ENCODE measurements at places on chromosomes 2 and 18. TPM values are rescaled to one million over a fixed set of nuclear protein-coding genes. Genes with fewer than 3 reads are reported as not detected.

Gene ERBB4
- 1.0 TPM for total RNA-seq

GRCh38 chr2:68908392-68908970, 37.3 kb upstream of the BMP10 start:
- no peaks in the 10 kb centered on the region for H3K36me3 ChIP-seq
- peak; percentile 77 for DNase-seq
- no peaks in the 10 kb centered on the region for H3K4me1 ChIP-seq
- no peak overlapping the region for H3K4me3 ChIP-seq
- peak overlapping the region; percentile 52 for H3K27ac ChIP-seq

Gene PLEKHH2
- total RNA-seq, result 25.2 TPM

Gene KYNU
- total RNA-seq, result 0.34 TPM

Gene SPRED2
- total RNA-seq, result 23.7 TPM

DNA sequence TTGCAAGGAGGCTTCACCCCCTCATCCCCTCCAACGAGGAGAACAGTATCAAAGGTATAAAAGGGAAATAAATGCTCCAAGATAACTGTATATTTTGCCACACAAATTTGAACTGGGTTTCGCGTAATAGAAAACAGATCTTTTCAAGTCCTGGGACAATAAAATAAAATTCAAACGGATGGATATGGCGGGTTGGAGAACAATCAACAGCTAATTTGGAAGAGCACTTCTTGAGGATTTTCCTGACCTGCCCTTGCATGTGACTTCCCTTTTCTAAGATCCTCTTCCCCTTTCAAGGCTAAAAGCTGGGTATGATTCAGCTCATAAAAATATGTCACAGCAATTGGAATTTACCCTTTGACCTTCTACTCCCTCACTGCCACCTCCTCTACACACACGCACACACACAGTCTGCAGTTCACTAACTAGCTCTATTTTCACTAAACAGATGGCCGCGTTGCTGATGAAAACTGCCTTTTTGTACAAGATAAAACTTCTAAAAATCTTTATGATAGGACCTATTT, 386.9 kb downstream of the FIGN start:
- peak overlapping the region; percentile 26 for H3K4me3 ChIP-seq
- no peak for DNase-seq
- H3K4me1 ChIP-seq, result no peaks in the 10 kb centered on the region
- no peaks in the 10 kb centered on the region for H3K27me3 ChIP-seq
- H3K27ac ChIP-seq, result peak overlapping the region; percentile 72
- H3K36me3 ChIP-seq, result no peaks in the 10 kb centered on the region

Gene ARL6IP6
- total RNA-seq, result 18.9 TPM

DNA sequence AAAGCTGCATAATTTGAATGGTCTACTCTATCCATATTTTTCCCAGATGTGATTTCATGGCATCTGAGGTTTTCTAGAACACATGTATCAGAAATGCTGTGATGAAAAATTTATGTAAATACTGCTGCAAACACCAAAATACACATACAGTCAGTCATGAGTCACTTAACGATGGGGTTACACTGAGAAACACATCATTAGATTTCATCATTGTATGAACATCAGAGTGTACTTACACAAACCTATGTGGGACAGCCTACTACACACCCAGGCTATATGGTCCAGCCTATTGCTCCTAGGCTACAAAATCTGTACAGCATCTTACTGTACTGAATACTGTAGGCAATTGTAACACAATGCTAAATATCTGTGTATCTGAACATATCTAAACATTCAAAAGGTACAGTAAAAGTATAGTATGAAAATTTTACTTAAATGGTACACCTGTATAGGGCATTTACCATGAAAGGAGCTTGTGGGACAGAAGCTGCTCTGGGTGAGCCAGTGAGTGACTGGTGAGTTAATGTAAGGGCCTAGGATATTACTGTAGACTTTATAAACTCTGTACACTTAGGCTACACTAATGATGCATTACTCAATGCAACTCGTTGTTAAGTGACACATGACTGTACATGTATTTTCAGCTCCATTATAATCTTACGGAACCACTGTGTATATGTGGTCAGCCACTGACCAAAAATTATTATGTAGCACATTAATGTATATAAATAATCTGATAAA, 33.5 kb downstream of the PNO1 start:
- no peak overlapping the region for H3K27ac ChIP-seq
- H3K4me1 ChIP-seq, result no peaks in the 10 kb centered on the region
- H3K4me3 ChIP-seq, result no peak overlapping the region
- H3K27me3 ChIP-seq, result no peaks in the 10 kb centered on the region

DNA sequence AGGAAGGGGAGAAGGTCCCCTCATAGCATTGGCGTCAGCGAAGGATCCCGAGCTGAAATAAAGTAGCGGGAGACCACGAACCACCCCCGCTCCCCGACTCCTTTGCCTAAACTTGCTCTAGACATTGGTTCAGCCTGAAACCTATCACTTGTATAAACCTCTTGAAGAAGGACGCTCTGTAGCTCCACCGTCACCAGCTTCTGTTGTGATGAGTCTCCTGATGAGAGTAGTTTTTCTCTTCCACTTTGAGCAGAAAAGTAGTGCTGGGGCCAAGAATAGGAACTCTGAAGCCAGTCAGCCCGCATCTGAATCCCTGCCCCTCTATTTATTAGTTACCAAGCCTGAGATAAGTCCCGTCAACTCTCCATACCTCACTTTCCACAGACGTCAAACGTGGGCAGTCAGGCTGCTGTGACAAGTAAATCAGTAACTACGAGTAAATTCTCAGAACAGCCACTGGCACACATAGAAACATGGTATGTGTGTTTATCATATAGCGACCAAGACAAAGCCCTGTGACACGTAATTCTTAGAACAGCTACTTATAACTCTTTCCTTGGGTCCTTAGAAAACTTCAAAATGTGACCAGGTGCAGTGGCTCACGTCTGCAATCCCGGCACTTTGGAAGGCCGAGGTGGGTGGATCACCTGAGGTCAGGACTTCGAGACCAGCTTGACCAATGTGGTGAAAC, 61.7 kb downstream of the CD226 start:
- no peaks in the 10 kb centered on the region for H3K4me1 ChIP-seq
- H3K36me3 ChIP-seq, result no peaks in the 10 kb centered on the region
- H3K4me3 ChIP-seq, result no peak overlapping the region
- no peak for DNase-seq
- no peak overlapping the region for H3K27ac ChIP-seq

DNA sequence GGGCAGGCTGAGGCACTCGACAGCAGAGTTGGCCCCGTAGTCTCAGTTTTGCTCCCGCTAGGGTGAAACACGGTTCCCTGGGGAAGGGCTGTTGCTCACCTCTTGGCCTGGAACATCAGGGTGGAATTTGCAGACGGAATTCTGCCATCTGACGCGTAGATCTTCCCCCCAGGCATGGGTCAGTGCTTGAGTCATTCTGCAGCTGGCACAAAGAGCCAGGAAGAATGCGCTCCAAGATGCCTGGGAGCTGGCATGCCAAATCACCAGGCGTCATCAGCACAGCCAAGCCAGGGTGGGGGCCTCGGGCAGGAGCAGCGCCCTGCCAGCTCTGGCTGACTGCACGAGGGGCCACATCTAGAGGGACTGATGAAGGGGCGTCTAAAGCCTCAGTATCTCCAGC, 42.7 kb downstream of the ODC1 start:
- H3K4me3 ChIP-seq, result no peak overlapping the region
- peaks cover 2% of the 10 kb centered on the region for H3K4me1 ChIP-seq
- DNase-seq, result peak; percentile 75

DNA sequence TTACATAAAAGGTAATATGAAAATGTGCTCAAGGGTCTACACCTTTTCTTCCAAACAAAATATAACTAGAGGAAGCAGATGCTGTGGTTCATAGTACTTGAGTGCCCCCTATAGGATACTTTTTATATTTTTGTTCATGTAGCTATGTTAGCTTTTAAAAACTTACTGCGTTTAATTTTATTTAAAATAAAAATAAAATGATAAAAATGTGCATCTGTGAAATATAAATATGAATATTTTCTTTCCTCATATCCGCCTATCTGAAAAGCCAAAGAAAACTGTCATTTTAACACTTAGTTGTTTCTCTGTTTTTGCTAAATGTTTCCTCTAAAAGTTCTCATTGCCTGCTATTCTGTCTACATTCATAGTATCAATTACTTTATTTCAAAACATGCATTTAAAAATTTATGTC, 9.6 kb upstream of the LRP1B start:
- no peaks in the 10 kb centered on the region for H3K4me1 ChIP-seq
- H3K27ac ChIP-seq, result no peak overlapping the region
- no peaks in the 10 kb centered on the region for H3K27me3 ChIP-seq
- no peak for DNase-seq
- no peaks in the 10 kb centered on the region for H3K36me3 ChIP-seq

- no peaks in the 10 kb centered on the region for H3K36me3 ChIP-seq
- no peaks in the 10 kb centered on the region for H3K4me1 ChIP-seq
- H3K4me3 ChIP-seq, result no peak overlapping the region
- no peaks in the 10 kb centered on the region for H3K27me3 ChIP-seq
- no peak for DNase-seq
Observed at GRCh38 chr2:216492597-216493333, 5.9 kb upstream of the RPL37A start.

GRCh38 chr2:205640716-205641115, 41.6 kb upstream of the NRP2 start:
- H3K27ac ChIP-seq, result no peak overlapping the region
- DNase-seq, result no peak
- H3K4me1 ChIP-seq, result no peaks in the 10 kb centered on the region
- no peaks in the 10 kb centered on the region for H3K36me3 ChIP-seq
- H3K4me3 ChIP-seq, result no peak overlapping the region
